ENCODE measurements at places on chromosomes 7 and 10. TPM values are rescaled to one million over a fixed set of nuclear protein-coding genes. Genes with fewer than 3 reads are reported as not detected.
A peak's percentile ranks its signal among the peaks of the same experiment; 100 is the strongest.

DNA sequence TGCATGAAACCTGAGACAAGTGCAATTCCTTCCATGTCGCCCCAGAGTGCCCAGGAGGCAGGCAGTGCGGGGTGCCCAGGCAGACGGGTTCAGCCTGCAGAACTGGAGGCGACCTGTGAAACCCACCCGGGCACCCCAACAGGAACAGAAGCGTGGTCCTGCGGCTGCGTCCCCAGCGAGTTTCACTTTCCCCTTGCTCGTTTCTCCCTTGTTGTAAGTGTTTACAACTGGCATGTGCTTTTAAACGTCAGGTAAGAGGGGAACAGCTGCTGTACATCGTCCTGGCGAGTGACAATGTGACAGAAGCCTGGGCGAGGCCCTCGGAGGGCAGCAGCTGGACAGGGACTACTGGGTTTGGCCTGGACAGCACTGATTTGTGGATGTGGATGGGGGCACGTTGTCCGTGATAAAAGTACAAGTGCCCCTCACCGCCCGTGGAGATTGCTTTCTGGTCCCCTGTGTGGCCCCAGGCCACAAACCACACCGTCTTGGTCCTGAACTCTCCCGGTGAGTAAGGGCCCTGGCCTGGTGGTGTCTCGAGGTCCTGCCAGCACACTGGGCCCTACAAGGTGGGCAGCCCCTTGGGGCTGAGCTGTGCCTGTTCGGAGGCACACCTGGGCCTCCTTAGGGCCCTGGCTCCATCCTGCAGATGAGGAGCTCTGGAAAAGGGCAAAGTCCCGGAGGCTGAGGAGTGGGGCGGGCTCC is 4.0 kb downstream of the VENTX start:
- DNase-seq: no peak

DNA sequence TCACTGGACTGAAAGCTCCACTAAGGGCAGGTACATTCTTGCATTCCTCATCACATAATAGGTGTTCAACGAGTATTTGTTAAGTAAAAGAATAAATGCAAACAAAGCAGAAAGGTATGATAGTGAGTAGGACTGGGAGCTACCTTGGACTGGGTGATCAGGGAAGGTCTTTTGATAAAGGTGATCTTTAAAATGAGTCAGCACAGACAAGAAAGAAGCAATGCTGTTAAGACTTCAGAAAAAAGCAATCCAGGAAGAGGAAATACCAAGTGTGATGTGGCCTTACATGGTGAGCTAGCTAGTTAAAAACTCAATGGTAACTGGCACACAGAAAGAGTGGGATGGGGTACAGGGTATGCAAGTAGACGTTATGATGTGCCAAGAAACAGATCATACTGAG is 40.1 kb downstream of the TSPAN12 start:
- no peak for DNase-seq

GRCh38 chr10:119667562-119668328 is 16.6 kb downstream of the BAG3 start:
- DNase-seq: no peak

Gene SLC26A3
- not detected for total RNA-seq

DNA sequence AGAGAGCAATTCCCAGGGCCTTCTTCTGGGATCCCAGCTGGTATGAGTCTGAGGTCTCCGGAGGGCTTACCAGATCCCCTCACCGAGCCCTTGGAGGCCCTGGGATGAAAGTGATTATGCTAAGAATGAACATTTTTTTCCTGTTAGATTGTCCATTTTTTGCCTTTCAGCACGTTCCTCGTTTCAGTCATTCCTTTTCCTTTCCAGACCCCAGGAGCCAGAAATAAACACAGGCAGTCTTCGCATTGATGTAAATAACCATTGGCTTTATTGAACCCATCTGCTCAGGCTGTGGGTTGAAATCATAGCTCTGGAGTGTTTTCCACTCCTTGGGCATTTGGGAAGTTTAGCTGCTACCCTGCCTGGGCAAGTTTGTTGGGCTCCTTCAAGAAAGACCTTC is 320.9 kb upstream of the AUTS2 start:
- DNase-seq: no peak

- no peak for DNase-seq
These were observed 568.4 kb downstream of the TCERG1L start for GRCh38 chr10:130742941-130743675.

DNA sequence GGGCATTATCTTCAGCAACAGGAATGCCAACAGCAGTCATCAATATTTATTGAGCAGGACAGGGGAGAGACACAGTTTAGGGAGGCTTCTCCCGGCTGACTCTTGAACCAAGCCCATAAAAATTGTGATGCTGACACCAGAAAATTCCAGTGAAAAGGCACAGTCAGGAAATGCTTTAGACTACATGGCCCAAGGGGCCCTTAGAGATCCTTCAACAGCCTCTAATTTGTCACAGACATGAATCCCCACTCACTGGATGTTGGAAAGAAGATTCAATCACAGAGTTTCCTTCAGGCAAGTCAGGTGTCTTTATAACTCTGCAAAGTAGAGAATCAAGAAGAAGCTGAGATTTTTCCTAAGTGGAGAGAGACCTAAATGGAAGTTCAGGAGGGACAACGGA is 1.2 kb downstream of the GJC3 start:
- no peak for DNase-seq

GRCh38 chr10:16653224-16653623 is 131.5 kb upstream of the C1QL3 start:
- no peak for DNase-seq

DNA sequence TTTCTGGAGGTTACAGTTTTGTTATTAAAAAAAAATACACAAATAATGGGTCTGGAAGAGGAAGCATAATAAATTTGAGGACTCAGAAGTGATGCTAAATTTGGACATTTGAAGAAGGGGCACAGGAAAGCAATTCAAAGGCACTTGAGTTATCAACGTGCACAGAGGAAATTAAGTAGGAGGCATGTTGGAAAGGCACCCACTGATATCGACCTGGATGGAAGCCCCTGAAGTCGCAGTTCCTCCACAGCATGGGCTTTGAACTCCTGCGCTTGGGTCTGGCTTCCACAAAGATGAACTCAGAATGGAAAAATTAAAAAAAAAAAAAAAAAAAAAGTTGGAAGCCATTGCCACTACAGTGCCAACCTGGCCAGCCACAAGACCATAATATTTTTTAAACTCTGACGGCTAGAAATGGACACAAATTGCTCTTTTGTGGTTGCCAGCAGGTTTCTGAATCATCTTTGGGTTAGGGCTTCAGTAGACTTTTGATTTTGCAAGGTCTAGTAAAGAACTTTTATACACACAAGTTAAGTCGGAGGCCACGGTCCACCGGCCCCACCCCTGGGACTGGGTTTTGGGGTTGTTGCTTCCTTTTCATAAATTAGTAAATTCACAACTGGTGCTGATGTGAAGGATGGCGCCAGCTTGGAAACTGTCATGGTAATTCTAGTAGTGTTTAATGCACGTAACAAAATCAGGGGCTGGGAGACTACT is 21.6 kb downstream of the JCAD start:
- no peak for DNase-seq

Gene MYOZ1
- not detected for total RNA-seq

Gene AKR1D1
- total RNA-seq: not detected

Gene CHST15
- 0.42 TPM for total RNA-seq

DNA sequence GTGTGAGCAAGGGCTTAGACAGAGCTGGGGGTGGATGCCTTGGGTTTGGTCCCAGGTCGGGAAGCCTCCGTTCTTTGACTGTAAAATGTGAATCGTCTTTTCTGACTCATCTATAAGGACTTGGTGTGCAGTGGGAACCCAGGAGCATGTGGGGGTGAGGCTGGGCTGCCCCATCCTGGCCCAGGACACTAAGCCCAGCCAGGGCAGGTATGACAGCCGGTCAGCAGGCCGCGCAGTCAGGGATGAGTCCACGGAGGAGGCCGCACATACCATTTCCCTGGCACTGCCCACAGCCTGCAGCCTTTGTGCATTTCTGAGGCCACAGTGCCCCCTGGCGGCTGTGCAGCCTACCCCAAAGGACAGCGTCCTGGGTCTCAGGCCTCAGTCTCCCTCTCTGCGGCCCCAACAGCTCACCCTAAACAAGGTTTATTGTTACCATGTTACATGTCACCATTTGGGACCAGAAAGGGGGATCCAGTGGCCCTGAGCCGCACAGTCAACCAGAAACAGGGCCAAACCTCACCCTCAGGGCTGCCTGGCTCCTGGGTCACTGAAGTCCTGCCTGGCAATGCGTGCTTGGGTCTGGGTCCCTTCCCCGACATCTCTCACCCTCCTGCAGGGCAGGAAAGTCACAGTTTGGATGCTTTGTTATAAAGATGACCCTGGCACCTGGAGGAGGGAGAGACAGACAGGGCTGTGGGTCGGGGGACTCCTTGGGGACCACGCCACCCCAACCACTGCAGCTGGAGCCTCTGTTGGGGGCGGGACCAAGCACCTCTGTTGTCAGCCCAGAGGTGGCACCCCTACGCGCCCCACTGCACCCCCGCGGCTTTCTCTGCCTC is 14.4 kb upstream of the SH2B2 start:
- peak; percentile 61 for DNase-seq

DNA sequence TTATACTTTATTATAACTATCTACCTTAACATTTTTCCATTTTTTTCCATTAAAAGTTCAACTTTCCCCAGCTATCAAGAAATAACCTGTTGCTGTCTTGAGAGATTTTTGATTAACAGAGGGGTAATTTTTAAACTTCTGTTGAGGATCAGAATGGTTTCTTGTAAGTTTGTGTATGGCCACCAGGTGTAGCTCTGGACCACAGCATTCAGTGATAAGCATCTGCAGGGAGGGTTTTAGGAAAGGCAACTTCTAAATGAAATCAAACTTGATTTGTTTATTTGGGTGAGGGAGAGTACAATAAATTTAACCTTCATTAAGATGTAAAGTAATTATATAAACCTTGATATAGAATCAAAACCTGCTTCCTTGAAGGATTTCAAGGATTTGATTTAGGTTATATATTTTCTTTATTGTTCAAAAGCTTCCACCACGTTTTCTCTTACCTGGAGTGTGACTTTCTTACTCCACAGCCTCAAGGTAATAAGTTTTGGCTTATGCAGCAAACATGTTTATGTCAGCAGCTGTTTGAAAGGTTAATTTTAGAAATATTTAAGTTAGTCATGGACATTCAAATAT is 153.3 kb downstream of the STK31 start:
- peak; percentile 40 for DNase-seq
